D341Med (cell line): ENCODE measurements at places on chromosomes 2 and 18.

GRCh38 chr2:112829961-112830681, 6.5 kb downstream of the IL1B start:
- no peak for DNase-seq

DNA sequence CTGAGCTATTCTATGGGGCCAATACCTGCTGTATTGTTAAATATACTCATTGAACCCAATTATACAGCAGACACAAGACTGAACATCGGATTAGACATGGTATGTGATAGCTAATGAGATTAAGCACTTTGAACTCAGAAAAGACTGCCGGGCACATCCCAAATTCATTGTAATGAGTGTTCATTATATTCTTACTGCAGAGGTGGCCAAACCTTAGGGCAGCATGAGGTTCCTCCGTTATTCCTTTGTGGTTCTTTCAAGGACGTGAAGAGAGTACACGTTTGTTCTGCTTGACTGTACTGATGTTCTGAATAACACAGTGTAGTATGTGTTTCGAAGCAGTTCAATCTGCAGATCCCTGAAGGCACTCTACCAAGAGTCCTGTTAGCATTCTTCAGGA, 78.4 kb downstream of the KIF5C start:
- DNase-seq, result no peak

DNA sequence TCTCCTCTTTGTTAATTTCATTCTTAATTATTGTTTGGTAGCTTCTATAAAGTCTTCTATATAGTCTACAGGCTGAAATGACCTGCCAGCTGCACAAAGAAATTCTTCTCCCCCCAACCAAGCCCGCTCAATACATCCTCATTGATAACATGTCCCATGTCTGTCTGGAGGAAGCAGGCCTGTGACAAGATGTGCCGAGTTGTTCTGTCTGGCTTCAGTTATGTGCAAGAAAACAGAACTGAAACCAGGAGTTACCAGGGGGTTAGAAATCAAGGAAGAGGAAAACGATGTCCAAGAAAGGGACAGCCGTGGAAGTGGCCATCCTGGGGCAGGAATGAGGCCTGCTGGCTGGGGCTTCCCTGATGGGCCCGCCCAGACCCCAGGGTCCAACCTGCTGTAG, 57.6 kb downstream of the MTCL1 start:
- DNase-seq, result no peak

GRCh38 chr18:79460481-79461300, 65.0 kb downstream of the NFATC1 start:
- DNase-seq, result no peak

- DNase-seq, result no peak
Observed at GRCh38 chr18:7856116-7856515, 289.0 kb downstream of the PTPRM start.

DNA sequence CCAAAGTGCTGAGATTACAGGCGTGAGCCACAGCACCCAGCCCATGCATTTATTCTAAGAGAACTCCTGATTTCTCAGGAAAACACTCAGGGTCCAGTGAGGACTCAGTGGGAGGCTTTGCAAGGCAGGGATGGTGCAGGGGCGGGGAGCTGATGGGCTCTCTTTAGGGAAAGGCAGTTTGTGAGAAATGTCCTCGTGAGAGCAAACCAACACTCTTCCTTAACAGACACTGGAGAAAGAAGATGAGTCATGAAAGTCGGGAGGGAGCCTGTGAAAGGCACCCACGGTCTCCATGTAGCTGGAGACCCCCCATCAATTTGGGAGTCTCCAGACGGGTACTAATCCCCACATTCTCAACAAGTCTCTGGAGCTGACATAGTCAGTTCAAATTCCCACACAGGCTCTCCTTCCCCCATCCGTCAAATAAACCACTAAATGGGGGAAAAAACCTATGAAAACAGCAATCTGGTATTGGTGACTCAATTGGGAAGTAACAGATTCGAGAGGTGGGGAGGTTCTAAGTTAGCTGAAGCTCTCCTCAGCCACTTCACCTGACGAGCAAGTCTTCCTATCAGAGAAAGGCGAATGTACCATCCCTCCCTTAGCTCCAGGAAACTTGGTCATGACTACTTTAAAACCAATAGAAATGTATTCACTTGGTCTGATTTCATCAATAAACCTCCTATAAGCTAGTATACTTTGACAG, 11.0 kb upstream of the CREG2 start:
- DNase-seq, result no peak

DNA sequence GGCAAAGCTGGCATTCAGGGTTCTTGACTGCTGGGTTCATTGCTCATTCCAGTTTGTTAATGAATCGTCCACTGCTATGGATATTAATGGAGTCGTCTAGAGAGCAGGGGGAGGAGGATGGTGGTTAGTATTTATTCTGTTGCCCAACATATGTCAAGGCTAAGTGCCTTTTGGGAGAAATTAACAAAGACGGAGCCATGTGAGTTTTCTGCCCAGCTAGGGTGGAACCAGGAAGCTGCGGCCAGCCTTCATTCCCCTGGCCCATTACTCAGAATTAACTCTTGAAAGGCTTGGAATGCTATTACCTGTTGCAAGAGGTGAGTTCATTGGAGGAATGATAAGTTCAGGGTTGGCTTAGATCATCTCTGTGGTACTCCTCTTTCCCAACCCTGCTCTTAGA, 19.3 kb downstream of the IGFBP2 start:
- DNase-seq, result no peak

GRCh38 chr2:42879121-42879705, 86.8 kb upstream of the HAAO start:
- DNase-seq, result no peak

- DNase-seq, result no peak
Observed at GRCh38 chr2:225471482-225471881, 72.0 kb downstream of the NYAP2 start.
